ENCODE measurements at places on chromosomes 11 and 22. TPM values are rescaled to one million over a fixed set of nuclear protein-coding genes. Genes with fewer than 3 reads are reported as not detected.

The CDC42EP2 gene
- total RNA-seq, result 1.9 TPM

The POU2AF3 gene
- not detected for total RNA-seq

The ATG2A gene
- total RNA-seq, result 71.9 TPM

The MUC5AC gene
- total RNA-seq, result not detected

Measured in suprapubic skin (tissue), 4 donors.